Neural crest cell (in vitro differentiated cells): ENCODE measurements at places on chromosomes 11 and 22.

DNA sequence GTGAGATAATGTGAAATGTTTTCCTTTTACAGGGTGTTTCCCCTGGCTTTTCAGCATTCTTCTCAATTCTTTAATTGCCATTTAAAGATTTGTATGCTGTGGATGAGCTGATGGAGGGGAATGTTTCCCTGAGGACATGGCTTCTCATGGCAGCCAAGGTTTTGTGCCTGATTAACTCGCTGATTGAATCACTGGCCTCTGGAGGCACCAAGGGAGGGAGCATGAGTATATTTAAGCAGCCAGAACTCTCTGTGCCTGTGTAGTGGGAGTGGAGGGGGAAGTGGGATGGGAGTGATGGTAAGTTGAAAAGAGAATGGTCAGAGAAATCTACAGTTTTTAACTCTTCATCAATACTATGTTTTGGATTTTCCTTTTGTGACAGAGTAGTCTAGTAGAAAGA is 88.7 kb downstream of the STIM1 start:
- DNase-seq: no peak

GRCh38 chr11:6210274-6210955 is 5.1 kb downstream of the C11orf42 start:
- no peak for DNase-seq

DNA sequence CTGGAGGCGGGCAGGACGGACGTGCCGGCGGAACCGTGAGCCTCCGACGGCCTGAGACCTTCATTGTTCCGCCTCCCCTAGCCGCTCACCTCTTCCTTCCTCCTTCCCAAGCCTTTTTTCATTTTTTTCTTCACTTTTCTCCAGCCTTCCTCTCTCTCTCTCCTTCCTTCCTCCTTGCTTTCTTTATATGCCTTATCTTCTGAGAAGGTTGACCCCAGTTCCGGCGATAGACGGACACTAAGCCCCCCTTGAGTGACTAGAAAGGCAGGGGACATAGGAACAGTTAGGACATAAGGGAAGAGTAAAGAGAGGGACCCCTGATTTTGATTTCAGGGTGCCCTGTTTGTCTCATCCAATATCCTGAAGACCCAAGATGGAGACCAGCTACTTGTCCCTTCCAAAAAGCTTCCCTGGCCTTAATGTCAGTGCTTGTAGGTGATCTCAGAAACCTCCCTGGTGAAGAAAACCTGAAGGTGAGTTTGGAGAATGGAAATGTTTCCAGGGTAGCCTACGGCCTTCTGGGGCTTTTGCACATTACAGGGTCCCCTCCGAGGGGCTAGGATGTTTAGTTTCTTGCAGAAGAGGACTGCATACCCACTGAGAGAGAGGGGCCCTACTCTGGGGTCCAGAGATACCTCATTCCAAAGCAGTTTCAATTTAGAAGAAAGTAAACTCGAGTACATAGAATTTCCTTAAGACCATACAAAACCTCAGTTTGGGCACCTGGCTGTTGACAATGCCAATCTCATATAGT is 3.5 kb downstream of the ADM start:
- DNase-seq: no peak

DNA sequence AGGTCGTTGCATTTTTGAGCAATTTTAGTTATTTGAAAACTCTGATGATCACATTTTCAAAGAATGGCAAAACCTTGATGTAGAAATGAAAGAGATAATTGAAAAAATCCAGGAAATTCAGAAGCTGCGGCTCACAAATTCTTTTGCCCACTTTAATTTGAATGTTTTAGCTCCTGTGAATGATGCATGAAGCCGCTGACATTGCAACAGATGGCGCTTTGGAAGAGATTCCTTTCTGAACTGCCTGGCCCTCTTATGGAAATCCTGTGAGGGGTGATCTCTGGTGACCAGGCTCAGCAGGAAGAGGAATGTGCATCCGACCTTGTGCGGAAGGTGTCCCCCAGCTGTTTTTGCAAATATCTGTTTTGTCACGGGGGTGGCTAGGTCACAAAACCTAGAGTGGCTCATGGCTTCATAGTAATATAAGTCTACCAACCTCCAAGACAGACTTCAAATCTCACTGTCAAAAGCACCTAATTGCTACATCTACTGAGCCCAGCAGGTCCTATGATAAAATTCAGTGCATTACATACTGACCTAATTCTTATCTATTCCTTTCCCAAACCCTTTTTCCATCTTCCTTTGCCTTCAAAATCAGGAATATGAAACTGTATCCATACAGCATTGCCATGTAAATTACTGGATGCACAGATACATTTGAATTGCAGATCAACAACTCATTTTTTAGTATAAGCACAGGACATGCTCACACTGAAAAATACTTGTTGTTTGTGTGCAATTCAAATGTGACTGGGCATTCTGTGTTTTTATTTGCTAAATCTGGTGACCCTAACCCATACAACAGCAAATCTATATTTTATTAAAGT is 412.7 kb downstream of the ETS1 start:
- DNase-seq: no peak

DNA sequence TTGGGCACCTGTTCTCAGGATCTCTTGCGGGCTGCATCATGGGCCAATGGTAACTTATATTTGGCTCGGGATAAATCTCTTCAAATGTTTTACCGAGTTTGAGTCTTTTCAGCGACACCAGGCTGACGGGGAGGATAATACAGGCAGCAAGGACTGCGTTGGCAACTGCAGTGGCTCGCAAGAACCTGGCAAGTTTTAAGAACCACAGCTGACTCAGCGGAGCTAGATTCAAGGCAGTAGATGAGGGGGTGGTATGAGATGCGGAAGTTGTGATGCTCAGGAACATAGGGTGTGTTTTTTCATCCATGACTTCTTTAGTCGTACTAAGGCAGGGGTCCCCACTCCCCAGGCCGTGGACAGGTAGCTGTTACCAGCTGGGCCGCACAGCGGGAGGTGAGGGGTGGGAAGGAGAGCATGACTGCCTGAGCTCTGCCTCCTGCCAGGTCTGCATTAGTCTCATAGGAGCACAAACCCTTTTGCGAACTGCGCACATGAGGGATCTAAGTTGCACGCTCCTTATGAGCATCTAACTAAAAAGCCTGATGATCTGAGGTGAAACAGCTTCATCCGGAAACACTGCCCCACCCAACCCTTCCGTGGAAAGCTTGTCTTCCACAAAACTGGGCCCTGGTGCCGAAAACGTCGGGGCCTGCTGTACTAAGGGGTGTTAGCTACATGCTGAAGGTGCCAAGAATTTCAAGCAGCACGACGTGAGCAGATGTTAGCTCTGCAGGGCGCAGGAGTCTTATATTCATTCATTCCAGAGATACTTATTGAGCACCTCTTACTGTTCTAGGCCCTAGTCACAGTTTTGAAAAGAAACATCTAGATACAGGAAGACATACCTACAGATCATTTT is 6.4 kb upstream of the JAM3 start:
- no peak for DNase-seq

DNA sequence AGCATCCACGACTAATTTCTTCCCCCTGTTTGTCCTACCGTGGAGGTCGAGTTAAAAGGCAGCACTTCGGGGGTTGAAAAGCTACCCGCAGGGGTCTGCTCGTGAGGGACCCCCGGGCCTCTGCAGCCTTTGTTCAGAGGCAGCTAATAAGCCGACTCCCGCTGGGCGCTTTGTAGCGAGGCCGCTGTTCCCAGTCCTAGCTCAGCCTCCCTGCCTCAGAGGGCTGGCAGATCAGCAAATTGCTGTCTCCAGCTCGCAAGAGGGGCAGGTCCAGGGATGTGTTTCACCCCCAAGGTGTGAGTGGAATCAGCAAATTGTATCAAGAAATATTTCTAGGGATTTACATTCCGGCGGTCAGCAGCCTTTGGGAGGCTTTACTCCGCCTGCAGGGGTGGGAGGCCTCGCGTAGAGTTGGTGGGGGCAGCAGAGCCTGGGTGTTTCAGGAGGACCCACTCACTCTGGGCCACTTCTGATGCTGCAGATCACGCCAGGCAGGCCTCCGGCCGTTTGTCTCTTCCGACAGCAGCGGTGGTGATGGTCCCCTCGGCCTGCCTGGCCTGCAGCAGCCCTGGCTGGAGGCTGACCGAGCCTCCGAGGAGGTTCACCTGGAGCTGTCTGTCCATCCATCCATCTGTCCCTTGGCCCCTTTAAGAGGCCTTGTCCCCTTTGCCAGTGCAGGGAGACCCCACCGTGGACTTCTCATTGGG is 21.6 kb upstream of the KCNQ1OT1 start:
- DNase-seq: peak; percentile 34

GRCh38 chr11:13333456-13333957 is 55.9 kb downstream of the BMAL1 start:
- no peak for DNase-seq

GRCh38 chr11:85656777-85657176 is 8.2 kb downstream of the CREBZF start:
- DNase-seq: no peak

DNA sequence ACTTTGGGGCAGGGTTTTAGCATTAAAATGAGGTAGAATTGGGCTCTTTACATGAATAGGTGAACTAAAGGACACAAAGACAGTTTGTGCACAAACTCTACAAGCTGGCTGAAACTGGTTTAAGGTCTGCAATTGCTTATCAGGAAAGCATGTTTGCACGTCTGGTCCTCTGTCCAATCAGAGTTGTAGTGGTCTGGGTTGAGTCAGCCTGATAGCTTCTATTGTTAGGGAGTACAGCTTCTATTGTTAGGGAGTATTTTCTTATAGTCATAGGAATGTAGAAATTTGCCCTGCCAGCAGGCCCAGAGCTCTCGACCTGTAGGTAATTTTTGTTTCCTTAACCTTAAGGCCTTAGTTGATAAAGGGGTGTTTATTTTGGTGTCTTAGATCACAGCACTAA is 1422.4 kb downstream of the LRRC4C start:
- no peak for DNase-seq

GRCh38 chr11:67500484-67500821 is 4.7 kb downstream of the PITPNM1 start:
- DNase-seq: no peak

- no peak for DNase-seq
Measured at GRCh38 chr11:121032546-121032945, 8.6 kb downstream of the TBCEL start.

DNA sequence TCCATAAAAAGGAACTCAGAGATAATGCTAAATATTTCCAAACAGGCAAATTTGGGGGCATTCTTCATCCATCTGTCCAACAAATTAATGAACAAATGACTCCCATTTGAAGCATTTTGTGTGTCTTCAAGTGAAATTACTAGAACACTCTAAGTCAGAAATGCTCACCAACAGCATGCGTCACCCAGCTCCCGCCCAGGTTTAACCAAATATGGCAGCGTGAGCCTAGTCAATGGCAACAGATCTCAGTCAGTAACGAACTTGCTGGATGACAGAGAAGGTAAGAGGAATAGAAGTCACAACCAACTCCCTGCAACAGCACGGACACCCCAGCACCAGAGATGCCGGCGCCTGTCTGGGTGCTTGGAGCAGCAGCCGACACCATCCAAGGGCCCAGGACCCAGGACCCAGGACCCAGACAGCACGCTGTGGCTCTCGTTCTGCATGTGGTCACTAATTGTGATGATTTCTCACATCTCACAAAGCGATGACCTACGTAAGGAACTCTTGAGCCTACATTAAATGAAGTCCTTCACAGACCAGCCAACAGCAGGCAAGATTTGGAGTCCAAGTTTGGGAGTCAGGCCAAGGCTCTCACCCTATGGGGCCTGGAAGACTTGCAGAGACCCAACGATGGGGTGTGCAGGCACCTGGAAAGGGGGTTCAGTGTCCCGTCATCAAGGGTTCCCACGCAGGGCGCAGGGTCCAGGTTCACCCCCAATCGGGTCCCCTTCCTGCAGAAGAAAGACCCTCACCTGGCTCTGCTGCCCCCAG is 556.9 kb downstream of the BRD1 start:
- DNase-seq: no peak

GRCh38 chr22:22120160-22120559 is 124.4 kb upstream of the VPREB1 start:
- DNase-seq: no peak

GRCh38 chr11:1645357-1645821 is 15.8 kb downstream of the KRTAP5-5 start:
- DNase-seq: no peak

GRCh38 chr11:57480409-57481137 is 20.2 kb downstream of the RTN4RL2 start:
- DNase-seq: peak; percentile 78

DNA sequence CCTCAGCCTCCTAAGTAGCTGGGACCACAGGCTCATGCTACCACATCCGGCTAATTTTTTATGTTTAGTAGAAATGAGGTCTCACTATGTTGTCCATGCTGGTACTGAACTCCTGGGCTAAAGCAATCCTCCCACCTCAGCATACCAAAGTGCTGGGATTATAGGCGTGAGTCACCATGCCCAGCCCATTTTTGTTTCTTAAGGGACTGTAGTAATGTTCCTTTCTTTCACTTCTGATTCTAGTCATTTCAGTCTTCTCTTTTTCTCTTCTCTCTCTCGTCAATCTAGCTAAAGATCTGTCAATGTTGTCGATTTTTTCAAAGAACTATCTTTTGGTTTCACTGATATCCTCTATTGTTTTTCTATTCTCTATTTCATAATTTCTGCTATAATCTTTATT is 111.0 kb upstream of the APOA1 start:
- DNase-seq: no peak

GRCh38 chr11:36069576-36070212 is 125.8 kb downstream of the LDLRAD3 start:
- no peak for DNase-seq

GRCh38 chr11:67158221-67158620 is 39.2 kb downstream of the KDM2A start:
- DNase-seq: no peak

- DNase-seq: no peak
Measured at GRCh38 chr11:1826552-1827094, 8.2 kb upstream of the SYT8 start.

- no peak for DNase-seq
Measured at GRCh38 chr22:43996981-43997265, 27.2 kb upstream of the PARVB start.

- no peak for DNase-seq
Measured at GRCh38 chr11:119346605-119347004, at the start of gene MFRP. Gene MFRP, minus strand, starts transcription at chr11:119346705. Its CDS starts 192 bp downstream, at chr11:119346513.

DNA sequence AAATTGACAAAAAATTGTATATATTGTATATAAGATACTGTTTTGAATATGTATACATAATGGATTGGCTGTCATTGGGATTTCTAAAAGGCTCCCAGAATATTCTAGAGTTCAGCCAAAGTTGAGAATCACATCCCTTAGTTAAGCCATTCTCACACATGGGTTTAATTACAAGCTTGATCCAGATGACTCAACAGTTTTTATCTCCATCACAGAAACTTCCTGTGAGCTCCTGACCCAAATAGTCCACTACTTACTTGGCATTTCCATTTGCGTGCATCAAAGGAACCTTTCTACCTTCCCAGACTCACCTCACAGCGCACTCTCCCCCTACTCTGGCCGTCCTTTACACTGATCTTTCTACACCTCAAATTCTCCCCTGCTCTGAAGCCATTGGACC is 184.8 kb upstream of the ARHGAP20 start:
- DNase-seq: no peak

DNA sequence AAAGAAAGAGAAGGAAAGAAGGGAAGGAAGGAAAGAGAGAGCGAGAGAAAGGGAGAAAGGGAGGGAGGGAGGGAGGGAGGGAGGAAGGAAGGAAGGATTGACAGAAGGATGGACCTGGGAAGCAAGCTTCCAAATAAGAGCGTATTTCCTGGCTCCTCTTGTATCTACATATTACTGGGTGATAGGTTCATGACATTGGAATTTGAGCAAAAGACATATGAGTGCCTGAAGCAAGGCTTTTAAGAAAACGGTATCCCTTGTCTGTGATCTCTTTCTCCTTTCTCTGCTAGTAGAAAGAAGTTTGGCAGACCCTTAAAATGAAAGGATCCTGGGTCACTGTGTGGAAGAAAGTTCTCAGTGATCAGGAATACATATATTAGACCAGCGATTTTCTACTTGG is 932.2 kb upstream of the CCDC90B start:
- no peak for DNase-seq
